WTC11 (cell line): ENCODE measurements at places on chromosomes 4 and X. TPM values are rescaled to one million over a fixed set of nuclear protein-coding genes. Genes with fewer than 3 reads are reported as not detected.

Gene LRP2BP
- 0.33 to 0.69 TPM (median 0.39 TPM) in 3 replicates for total RNA-seq

Gene GEMIN8
- 20.6 to 22.0 TPM (median 21.1 TPM) in 3 replicates for total RNA-seq

GRCh38 chr4:117971403-117971802 is 62.9 kb upstream of the NDST3 start:
- DNase-seq = no peak

Gene RRAGB
- 7.4 to 7.9 TPM (median 7.8 TPM) in 3 replicates for total RNA-seq

Gene PCYT1B
- total RNA-seq = 20.7 to 27.2 TPM (median 26.4 TPM) in 3 replicates

GRCh38 chr4:174919886-174920423 is 1.8 kb downstream of the ADAM29 start:
- DNase-seq = no peak

Gene USP51
- 6.0 to 6.5 TPM (median 6.4 TPM) in 3 replicates for total RNA-seq

GRCh38 chr4:177975315-177975987 is 533.2 kb upstream of the AGA start:
- DNase-seq = no peak

Gene SAGE1
- total RNA-seq = not detected in 3 replicates

DNA sequence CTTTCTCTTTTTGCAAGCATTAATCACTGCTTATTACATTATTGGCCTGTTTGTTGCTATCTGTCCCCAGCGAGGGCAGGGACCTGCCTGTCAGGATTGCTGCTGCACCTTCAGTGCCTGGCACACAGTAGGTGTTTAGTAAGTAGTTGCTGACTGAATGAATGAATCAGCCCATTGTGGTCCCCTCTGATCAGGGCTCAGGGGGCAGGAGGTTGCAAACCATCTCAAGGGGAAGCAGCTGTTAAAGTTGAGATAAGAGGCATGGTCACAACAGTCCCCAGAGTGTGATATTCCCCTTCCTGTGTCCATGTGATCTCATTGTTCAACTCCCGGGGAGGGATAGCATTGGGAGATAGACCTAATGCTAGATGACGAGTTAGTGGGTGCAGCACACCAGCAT is 85.4 kb downstream of the WFS1 start:
- no peak for DNase-seq

DNA sequence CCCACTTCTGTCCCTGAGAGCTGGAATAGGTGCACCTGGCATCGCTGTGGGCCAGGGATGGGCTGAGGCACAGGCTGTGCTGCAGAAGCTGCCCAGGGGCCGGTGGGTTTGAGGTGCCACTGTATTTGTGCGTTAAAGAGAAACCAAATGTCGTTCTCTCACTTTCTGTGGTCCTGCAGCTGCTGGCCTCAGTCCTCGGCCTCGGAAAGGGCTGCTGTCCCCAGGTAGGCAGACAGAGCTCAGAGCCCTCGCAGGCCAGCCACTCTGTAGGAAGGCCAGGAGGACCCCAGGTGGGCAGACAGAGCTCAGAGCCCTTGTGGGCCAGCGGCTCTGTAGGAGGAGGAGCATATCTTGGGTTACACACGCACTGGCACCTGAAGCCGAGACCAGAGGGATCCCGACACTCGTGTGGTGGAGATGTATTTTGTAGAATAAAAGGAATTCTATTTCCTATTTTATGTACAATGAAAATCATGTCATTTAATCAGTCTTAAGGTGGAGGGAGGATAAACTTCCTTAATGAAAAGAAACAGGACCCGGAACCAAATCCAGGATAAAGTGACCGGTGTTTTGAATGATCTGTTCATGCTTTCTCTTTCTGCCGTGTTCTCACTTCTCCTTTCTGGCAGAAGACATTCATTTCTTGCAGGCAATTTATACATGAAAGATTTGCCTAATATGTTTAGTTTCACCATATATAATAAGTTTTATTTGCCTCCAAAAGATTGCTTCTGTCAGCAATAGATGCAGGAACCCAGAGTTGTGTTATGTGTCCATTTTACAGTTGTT is 54.4 kb upstream of the HGFAC start:
- DNase-seq = no peak

DNA sequence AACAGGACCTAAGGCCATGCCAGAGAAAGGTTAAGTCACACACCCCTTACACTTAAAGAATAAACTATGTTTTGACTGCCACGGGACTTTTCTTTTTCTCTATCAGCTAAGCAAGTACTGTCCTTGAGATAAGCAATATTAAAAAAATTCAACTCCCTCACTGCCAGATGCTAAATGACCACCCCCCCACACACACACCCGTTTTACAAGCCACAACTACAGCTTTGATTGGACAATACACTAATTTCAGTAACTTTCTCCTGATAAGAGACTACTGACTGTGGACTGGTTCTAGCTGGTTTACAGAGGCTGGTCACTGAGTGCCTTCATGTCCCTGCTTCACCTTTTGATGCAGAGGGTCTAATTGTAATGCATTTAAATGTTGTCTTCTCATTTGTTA is 63.9 kb upstream of the HOPX start:
- no peak for DNase-seq

Gene RAB33B
- 5.7 to 7.5 TPM (median 6.5 TPM) in 3 replicates for total RNA-seq

Gene SGCB
- 26.0 to 28.2 TPM (median 27.6 TPM) in 3 replicates for total RNA-seq

- DNase-seq = no peak
These were observed 288.7 kb downstream of the PRDM5 start for GRCh38 chr4:120633810-120634209.

GRCh38 chrX:68710870-68711576 is 63.6 kb downstream of the STARD8 start:
- peak; percentile 65 for DNase-seq

DNA sequence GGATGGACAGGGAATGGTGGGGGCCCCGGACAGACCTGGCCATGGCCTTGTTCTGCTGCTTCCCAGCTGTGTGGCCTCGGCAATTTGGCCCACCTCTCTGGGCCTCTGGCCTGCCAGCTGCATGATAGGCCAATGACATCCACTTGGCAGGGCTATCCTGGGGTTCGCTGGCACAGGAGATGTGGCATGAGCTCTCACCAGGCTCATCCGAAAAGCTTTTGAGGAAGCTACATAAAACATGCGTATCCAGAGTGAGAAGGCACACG is 18.1 kb downstream of the SH3TC1 start:
- DNase-seq = no peak

DNA sequence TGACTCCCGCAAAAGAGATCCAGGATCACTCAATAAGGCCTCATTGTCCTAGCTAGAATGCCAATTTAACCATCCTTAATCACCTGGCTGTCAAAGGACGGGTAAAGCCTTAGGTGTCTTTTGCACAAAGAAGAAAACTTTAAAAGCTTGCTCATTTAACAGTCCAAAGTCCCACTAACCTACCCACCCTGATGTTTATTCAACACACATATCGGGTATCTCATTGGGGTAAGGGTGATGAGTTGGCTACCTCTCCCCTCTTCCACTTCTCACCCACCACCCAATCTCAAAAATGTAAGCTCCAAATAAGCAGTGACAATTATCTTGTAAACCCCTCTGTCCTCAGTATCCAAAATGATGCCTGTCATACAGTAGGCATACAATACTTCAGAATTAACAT is 988 bp upstream of the SRD5A3 start:
- DNase-seq = no peak
